ENCODE measurements at places on chromosomes 1 and 21. TPM values are rescaled to one million over a fixed set of nuclear protein-coding genes. Genes with fewer than 3 reads are reported as not detected.

PTCH2 gene
- 0.60 TPM for total RNA-seq

TMEM61 gene
- not detected for total RNA-seq

PTAFR gene
- 0.27 TPM for total RNA-seq

RABGGTB gene
- 290 TPM for total RNA-seq

DNA sequence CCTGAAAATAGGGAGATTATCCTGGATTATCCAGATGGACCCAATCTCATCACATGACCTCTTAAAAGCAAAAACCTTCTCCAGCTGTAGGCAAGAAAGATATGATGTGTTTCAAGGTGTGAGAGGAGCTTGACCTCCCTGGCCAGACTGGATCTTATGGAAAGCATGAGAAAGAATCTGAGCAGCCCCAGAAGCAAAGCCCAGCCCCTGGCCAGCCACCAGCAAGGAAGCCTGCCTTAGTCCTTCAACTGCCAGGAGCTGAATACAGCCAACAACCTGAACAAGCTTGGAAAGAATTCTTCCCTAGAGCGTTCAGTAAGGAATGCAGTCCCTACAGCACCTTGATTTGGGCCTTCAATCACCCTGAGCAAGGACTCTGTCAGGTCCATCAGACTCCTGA, 375.0 kb upstream of the CHRM3 start:
- no peak for DNase-seq

GRCh38 chr1:208264469-208265121, 20.4 kb upstream of the PLXNA2 start:
- no peak for DNase-seq

DNA sequence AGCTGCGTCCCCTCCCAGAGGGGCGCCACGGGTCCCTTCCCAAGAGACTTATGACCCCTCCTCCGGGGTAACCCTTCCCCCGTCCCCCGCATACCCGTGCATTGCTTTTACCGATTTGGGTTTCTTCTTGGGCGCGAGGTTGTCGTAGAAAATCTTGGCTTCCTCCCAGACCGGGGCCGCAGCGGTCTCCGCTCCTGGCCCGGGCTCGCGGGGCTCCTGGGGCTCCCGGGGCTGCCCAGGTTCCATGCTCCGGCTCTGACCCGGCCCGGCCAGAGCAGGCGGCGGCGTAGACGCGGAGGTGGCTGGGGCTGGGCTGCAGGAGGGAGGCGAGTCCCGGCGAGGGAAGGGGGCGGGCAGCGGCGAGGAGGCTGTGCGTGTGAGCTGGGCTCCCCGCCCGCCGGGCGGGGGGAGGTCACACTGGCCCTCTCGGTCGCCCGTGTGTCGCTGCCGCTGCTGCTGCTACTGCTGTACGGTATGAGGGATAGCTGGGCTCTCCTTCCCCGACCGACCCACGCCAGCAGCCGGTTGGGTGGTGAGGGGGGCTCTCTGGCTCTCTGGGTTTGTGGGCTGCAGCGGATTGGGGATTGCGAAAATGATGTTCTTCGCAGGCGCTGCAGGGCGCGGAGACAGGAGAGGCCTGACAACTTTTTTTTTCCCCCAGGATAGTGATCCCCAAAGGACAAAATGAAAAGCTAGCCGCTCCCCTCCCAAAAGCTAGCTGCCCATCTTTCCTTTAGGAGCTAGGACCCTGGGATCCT, at the start of gene NT5C1A:
NT5C1A (minus strand) TSS at position 315 of the 758 bp plus-strand sequence; CDS start at position 246, 69 bp downstream.
- no peak for DNase-seq

DNA sequence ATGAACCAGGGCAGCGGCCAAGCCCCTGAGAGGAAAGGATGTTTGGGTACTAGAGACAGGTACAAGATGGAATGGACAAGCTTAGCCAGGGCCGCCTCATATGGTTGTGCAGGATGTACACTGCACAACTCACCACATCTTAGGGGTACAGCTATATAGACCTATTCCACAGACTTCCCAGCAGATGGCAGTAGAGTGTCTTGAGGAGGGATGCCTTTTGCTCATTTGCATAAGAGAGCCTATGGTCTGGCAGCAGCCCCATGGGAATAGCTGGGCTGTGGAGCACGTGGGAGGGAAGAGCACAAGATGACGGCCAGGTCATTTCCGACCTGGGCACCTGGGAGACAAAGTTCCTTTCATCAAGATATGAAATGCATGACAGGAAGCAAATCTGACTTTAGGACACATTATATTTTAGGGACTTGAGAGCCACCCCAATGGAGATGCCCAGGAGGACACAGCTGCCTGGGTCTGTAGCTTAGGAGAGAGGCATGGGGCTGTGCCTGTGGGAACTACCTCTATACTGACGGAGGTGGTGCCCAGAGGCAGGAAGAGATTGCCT, 215.5 kb downstream of the KCNJ6 start:
- peak; percentile 48 for DNase-seq

DNA sequence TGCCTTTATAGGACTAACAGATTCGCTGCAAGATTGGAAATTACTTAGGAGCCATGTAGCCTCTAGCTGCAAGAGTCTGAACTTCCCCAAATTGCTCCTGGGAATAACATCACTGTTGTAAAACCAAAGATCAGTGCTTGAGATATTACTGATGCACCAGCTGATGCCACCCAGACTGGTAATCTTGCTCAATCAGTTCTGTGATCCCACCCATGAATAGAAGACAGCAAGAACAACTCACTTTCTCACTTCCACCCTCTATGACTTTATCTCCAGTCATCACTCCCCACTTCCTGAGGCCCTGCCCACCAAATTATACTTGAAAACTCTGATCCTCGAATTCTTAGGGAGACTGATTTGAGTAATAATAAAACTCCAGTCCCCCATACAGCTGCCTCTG, 1011.1 kb downstream of the PLA2G4A start:
- DNase-seq, result no peak

GRCh38 chr1:206814716-206815341, 42.5 kb upstream of the IL10 start:
- no peak for DNase-seq

DNA sequence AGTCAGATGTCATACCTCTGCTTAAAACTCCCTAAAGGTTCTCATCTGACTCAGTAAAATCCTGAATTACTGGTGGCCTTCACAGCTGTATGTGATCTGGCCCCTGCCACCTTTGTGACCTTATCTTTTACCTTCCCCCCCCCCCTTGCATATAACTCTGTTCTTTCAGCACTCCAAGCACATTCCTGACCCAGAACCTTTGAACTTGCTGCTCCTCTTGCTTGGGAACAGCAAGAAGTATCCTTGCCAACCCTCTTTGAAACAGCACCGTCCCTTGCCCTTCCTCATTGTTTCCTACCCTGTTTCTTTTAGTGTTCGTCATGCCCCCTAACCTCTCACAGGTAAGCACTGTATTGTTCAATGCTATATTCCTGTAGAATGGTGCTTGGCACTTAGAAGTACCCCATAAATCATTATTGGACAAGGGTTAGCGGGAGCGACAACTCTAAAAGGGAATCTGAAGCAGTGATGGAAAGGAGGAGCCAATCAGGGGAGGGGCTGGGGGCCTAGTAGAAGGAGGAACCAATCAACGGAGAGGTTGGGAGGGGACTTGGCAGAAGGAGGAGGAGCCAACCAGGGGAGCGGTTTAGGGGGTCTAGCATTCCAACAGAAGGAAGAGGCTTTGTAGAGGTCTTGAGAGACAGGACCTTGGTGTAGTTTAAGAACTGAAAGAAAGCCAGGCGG, 13.9 kb downstream of the CACHD1 start:
- no peak for DNase-seq

GRCh38 chr1:185441605-185442004, 124.6 kb upstream of the IVNS1ABP start:
- peak; percentile 38 for DNase-seq

DNA sequence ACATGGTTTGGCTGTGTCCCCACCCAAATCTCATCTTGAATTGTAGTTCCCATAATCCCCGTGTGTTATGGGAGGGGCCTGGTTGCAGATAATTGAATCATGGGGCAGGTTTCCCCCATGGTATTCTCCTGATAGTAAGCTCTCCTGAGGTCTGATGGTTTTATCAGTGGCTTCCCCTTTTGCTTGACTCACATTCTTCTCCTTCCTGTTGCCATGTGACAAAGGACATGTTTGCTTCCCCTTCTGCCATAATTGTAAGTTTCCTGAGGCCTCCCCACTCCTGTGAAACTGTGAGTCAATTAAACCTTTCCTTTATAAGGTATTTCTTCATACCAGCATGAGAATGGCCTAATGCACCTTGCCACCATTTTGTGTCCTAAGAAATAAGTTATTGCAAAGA, 415.0 kb downstream of the COL11A1 start:
- no peak for DNase-seq

WDR26 gene
- total RNA-seq, result 13.2 TPM

DNA sequence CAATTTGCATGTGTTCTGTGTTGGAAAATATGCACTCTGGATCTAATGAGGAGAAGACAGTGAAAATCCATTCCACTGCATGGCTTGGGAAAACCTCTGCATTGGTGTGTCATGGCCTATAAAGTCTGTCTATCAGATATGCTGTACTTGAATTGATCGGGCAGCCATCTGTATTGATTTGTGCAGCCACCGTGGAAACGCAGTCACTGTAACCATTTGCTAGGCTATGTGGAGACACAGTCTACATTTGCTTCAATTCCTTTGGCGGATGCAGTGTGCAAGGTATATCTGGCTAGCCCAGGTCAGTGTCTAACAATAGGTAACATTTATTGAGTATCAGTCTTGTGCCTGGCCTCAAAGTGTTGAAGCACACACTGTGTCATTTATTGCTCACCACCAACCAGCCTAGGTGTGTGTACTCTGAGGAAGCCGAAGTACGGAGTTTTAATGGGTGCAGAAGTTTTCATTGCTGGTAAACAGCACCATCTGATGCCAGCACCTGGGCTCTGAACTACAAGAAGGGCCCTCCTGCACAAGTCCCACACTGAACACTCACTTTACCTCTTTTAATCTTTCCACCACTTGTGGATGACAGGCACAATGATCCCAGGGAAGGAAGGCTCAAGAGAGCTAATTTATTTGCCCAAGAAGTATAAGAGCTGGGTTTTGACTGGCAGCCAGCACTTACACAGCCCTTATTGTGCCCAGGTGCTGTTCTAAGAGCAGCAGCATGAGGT, 83.4 kb downstream of the DAB1 start:
- DNase-seq, result peak; percentile 10

PLA2G2A gene
- total RNA-seq, result 0.35 TPM

DNA sequence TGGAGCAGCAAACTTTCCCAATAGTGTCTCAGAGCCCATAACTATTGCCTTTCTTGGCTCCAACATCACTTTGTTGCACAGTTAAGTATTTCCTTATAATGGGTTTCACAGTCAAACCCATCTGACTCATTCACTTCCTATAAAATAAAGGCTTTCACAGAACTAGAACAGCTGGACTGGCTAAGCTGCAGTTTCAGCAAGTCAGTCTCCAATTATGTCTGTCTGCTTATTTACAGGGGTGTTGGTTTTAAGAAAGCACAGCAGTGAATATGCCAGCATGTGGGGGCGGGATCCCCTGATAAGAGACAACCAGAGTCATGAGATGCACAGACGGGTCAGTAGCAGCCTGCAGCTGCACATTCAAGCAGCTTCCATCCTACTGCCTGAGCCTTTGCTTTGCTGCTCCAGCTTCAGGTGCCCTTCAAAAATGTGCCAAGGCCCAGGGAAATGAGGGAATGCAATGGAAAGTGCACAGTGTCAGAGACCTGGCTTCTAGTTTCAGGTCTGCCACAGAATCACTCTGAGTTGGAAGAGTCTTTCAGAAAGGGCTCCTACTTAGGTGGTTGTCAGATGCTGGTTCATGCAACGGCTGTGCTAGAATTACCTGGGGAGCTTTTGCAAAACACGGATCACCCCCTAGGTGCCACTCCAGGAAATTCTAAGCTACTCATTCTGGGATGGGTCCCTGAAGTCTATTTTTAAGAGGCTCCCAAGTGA, 24.8 kb downstream of the RNF19B start:
- no peak for DNase-seq

DNA sequence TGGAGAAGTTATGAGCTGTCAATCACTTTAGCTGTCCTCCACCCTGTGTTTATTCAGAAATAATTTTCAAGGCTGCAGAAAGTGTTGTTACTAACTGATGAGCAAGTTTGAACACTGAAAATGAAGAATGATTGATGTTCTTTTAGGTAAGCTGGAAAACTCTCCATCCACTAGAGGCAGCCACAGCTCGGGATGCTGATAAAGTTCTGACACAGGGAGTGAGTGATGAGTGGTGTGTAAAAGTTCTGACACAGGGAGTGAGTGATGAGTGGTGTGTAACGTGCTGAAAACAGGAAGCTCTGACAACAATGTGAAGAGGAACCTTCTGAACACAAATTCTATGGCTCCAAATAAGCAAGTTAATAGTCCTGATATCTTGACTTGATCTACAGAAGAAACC, 197.5 kb upstream of the PTBP2 start:
- no peak for DNase-seq

MAEL gene
- total RNA-seq, result not detected

CR1L gene
- not detected for total RNA-seq

DNA sequence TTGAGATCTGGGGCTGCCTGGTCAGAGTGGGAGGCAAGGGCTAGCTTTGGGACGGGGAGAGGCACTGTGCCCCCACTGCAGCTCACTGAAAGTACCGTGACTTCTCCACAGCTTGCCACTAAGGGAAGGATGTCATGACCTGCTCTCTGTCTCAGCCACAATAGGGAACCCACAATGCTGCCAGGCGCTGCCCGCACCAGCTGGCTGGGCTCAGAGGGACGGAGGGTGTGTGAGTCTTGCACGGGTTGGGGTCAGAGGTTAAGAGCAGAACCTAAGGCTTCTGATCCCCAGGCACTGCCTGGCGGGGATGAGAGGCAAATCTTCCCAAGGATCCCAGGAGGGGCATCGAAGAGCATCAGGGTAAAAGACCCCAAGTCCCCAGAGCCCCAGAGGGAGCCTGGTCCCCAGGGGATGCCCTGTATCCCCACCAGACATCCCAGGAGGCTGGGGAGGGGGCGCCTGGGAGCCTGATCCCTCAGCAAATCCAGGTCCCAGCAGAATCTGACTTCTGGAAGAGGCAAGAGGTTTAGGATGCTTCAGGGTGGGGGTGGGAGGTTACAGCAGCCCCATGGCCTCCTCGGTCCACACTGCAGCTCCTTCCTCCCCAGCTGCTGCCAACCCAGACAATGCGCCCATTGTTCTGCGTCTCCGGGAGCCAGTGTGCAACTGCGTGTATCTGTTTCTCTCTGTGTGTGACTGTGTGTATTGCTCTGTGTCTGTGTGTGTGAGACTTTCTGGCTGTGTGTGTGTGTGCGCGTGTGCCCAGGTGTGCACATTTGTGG, 2.0 kb upstream of the MARCKSL1 start:
- peak; percentile 76 for DNase-seq

- no peak for DNase-seq
Measured at GRCh38 chr1:218748071-218748470, 402.9 kb downstream of the TGFB2 start.

CHI3L1 gene
- total RNA-seq, result not detected

All from HepG2 (cell line).